ENCODE measurements at places on chromosomes 6 and 20. TPM values are rescaled to one million over a fixed set of nuclear protein-coding genes. Genes with fewer than 3 reads are reported as not detected.

DNA sequence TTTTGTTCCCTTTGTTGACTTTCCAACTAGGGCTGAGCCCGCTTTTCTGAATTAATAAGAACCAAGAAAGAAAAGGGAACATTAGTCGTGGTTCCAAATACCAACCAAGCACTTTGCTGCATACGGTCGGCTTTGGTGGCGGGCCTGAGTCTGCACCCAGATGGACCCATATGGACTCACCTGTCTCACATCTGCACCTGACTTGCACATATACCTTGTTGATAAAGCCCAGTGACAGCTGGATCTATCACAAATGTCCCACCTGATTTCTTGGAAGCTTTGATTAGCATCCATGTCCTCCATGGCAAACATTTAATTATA, 39.0 kb downstream of the TPD52L1 start:
- DNase-seq, result no peak

EFCAB8 gene
- 0.37 TPM for total RNA-seq

PRR18 gene
- 0.14 TPM for total RNA-seq

DNA sequence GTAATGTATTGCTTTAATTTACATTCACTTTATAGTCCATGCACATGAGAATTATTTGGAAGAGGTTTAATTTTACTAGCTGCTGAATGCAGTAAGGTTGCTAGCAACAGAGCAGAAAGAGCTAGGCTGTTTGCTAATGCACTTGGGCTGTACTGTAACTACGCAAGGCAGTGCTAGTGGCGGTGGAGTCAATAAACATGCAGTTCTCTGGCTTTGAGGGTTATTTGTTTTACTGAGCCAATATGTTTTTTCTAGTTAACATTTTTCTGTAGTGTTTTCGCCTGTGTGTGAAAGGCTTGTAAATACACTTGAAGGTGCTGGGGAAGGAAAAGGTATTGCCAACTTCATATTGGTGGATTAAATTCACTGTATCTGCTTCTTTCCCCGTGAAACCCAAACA, 112.8 kb downstream of the BTBD3 start:
- DNase-seq, result no peak

DNA sequence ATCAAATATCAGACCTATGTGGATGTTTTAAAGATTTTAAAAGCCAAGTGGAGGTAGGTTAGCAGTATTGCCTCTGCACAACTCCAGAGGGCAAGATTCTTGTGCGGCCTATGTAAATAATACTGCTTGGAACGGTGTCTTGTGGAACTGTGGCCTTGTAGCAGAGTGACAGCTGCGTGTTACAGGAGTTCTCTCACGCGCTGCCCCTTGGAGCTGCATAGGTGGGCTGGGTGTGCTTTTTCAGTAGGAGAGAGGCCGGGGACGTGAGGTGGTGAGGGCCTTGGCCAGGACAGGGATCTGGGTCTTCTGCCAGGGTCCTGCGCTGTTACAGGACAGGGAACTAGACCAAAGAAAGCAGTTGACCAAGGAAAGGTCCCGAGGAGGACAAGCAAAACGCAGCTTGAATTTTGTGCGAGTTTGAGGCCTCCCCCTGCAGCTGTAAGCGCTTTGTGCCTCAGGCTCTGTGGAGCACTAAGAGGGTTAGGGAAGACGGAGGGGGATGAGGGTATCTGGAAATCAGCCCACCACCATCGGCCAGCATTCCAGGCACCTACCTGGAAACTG, 1.5 kb downstream of the TMEM181 start:
- no peak for DNase-seq

DNA sequence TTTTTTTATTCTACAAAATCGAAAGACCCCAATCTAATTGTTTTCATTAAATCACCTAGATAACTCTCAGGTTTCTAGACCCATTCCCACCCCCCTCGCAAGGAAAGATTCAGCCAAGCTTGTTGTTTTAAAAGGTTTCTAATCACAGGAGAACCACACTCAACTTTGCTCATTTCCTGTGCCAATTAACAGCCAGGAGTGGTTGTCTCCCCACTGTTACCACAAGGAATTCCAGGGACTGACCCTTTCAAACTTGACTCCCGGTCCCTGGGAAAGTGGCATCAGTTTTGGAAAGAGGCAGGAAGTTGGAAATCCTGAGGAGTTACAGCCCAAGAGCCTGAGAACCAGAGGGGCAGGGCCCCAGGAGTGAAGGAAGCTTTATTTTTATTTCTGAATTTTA, 561.3 kb upstream of the JAG1 start:
- DNase-seq, result no peak

PPP1R16B gene
- total RNA-seq, result 109 TPM

PRL gene
- total RNA-seq, result not detected

- no peak for DNase-seq
Measured at GRCh38 chr6:34520645-34521462, 35.3 kb downstream of the SPDEF start.

CPXM1 gene
- total RNA-seq, result 1.5 TPM

DNA sequence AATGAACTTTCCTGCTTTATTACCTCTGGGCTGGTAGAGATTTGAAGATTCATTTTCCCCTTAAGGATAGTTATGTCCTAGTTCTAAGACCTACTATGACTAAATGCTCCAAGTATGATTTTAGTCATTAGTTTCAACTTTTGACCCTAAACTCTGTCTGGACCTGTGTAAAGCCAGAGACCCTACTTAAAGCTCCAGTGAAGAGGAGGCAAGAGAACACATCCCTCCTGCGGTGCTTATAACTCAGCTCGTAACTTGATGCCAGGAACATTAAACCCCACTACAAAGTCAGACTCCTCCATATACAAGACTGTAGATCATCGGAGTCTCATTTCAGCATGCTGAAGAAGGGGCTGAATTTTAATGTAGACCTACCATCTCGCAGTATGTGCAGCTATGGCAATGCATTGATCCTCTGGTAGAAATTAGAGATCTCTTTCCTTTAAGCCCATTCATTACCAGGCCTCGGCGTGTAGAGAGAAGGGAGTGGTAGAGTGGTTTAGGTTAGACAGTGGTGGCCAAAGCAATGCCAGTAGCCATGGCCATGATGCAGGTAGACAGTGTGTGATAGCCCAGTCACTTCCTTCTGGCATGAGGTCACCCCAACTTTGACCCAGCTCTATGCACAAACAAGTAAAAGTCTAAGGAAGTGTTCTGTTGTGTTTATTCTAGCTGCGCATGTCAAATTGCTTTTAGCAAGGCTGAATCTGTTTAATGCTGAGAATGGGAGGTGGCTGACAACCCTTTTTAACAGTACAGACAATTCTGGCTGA, 34.8 kb upstream of the MYB start:
- DNase-seq, result no peak

LGSN gene
- total RNA-seq, result not detected

CCN6 gene
- not detected for total RNA-seq

DNA sequence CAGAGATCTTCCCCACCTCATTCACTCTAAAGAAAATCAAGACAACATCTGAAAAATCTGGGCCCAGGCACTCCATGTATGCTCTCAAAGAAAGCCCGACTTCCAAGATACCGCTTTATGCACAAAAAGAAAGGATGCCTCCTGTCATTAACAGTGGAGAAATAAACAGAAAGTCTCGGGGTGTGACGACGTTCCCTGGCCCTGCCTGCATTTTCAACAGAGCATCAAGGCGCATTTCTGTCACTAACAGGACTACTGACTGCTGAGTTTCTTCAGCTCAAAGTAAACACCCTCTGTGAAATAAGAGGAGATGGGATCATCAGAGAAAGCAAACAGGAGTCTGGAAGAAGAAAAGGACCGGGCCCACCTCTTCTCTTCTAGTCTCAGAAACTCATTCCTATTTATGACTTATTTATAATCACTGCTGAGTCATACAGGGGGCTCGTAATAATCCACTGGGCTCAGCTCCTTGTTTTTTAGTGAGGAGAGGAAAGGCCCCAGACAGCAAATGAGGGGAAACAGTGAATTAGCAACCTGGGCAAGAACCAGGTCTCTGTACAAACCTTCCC, 99.7 kb downstream of the ZMYND8 start:
- no peak for DNase-seq

- no peak for DNase-seq
Measured at GRCh38 chr6:161727083-161727833, 453.4 kb upstream of the AGPAT4 start.

Measured in activated T-helper 2 cell treated with anti-CD3 and anti-CD28 coated beads, Interferon-gamma antibody, Interleukin-2, Interleukin-4, amounts not matched to agents 10 μg/mL and 5 μg/mL and 100 μg/mL, durations not matched to agents 14 hours and 24 hours and 36 hours (primary cell).